ENCODE measurements at places on chromosomes 2 and 18. TPM values are rescaled to one million over a fixed set of nuclear protein-coding genes. Genes with fewer than 3 reads are reported as not detected.

GRCh38 chr2:190050001-190050400, 12.5 kb downstream of the MSTN start:
- no peak for ATAC-seq

DNA sequence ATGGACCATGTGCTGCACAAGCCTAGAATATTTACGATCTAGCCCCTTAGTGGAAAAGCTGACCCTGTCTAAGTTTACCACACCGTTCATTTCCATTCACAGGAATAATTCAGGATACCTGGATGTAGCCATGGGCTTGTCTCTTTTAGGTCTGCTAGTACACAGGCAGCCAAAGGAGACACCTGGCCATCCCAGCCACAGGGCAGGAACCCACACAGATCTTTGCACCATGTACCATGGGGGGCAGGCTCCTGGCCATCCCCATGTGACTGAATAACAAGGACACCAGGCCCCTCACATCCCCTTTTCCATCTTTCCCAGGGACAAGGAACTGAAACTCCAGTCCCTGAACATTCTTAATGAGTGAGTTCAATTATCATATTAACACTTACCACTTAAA, 467.3 kb upstream of the MYT1L start:
- ATAC-seq: no peak

The CYP1B1 gene
- 2.0 TPM for total RNA-seq

DNA sequence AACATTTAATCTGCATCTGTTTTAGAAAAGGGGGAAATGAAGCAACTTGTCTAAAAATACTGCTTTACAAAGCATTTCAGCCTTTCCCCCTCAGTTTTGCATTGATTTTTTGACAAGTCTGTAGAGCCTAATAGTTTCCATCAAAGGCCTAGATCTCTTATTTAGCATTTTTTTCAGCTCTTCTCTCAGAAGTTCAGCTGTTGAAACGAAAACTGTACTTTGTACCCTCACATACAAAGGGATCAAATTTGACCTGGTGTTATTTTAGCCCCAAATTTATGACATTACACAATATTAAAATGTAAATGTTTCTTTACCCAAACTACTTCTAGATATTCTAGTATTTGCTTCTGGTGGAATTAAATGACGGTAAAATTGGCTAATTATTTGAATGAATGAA, 13.0 kb downstream of the YPEL5 start:
- no peak for ATAC-seq

DNA sequence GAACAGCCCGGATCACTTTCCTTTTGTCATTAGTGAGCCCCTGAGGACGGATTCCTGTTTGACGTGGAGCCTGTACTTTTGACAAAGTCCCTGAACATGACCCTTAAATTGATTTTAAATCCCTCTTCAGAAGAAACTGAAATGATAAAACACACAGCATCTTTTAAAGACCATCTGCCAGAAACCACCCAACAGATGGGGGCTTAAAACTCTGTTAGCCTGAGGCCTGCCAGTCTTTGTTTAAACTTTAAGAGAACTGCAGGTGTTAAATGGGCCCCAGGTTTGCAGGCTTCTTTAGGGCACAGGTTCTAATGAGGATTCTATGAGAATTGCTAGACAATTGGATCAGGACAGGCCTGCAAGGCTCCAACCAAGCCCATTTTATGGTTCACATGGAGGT, 177.9 kb downstream of the ALK start:
- no peak for ATAC-seq

- ATAC-seq: no peak
Observed at GRCh38 chr18:51007790-51008139, 22.2 kb upstream of the SMAD4 start.

The SERPINB5 gene
- 213 TPM for total RNA-seq

The OTOS gene
- total RNA-seq: not detected

- no peak for ATAC-seq
Observed at GRCh38 chr2:133418021-133418420, 150.2 kb downstream of the NCKAP5 start.

- no peak for ATAC-seq
Observed at GRCh38 chr2:10941383-10941782, 29.6 kb downstream of the KCNF1 start.

GRCh38 chr2:12071318-12071717, 324.9 kb downstream of the LPIN1 start:
- ATAC-seq: no peak

GRCh38 chr2:40173276-40173675, 278.6 kb downstream of the SLC8A1 start:
- ATAC-seq: no peak

The PLEK gene
- 1.00 TPM for total RNA-seq

- peak; percentile 33 for ATAC-seq
Observed at GRCh38 chr2:460861-461260, 173.0 kb upstream of the ALKAL2 start.

The MSH2 gene
- total RNA-seq: 10.7 TPM

GRCh38 chr2:165450156-165450555, 19.3 kb upstream of the CSRNP3 start:
- ATAC-seq: no peak

GRCh38 chr18:10487154-10487553, 32.7 kb downstream of the APCDD1 start:
- ATAC-seq: peak; percentile 29

The EN1 gene
- 0.08 TPM for total RNA-seq

DNA sequence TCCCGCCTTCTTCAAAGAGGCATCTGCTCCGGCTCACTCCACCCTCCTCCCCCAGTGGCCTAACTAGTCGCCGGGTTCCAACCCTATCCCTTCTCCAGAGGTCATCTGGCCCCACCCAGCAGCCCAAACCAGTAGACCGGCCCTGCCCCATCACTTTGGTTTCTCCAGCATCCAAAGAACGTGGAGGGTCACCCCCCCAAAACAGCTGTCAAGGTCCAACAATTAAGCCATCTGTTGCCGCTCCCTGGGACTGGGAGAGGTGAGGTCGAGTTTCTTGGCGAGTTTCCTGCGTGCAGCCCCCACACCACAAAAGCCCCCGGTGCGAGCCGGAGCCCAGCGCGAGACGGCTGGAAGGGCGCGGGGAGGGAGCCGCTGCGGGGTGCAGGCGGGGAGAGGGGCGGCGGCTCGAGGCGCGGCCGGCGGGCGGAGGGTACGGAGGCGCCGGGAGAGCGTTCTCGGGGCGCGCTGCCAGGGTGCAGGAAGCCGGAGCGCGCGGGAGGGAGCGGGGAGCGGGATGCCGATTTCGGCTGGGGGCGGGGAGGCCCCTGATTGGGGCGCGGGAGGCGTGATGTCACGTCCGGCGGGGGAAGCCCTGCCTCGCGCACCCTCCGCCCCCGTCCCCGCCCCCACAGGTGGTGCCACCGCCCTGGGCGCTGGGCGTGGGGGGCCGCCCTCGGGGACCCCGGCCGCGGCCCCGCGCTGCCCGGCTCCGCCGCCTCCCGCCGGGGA, 571 bp upstream of the GPC1 start:
- peak; percentile 74 for ATAC-seq

The ST6GAL2 gene
- 2.5 TPM for total RNA-seq

The CFAP210 gene
- not detected for total RNA-seq
